Chondrocyte (in vitro differentiated cells): ENCODE measurements at places on chromosomes 4 and X. TPM values are rescaled to one million over a fixed set of nuclear protein-coding genes. Genes with fewer than 3 reads are reported as not detected.

Gene STBD1
- total RNA-seq: 3.6 to 15.0 TPM (median 12.9 TPM) in 3 replicates

Gene FRAS1
- 6.8 to 18.9 TPM (median 18.0 TPM) in 3 replicates for total RNA-seq

DNA sequence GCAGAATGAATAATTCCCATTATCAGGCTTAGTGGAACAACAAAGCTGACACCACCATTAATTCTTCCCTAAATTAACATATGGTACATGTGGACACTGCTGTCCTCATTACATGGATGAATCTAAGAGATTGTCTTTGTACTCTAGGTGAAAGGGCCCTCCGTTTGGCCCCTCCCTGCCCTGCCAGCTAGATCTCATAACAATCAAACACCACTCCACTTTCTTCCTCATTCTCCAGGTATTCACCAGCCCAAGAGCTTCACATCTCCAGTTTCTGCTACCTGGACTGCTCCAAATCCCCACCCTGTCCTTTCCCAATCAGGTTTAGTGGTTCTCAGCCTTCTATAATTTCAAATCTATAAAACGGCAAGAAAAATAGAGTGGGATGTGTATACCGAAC is 3.8 kb downstream of the HSD17B11 start:
- no peak overlapping the region for H3K27ac ChIP-seq
- H3K4me1 ChIP-seq: peaks cover 26% of the 10 kb centered on the region
- no peaks in the 10 kb centered on the region for H3K36me3 ChIP-seq
- no peak for DNase-seq
- H3K4me3 ChIP-seq: no peak overlapping the region

- no peak for DNase-seq
- peaks cover 6% of the 10 kb centered on the region for H3K27me3 ChIP-seq
- H3K27ac ChIP-seq: no peak overlapping the region
- no peaks in the 10 kb centered on the region for H3K36me3 ChIP-seq
Observed at GRCh38 chr4:40583850-40584439, 45.7 kb downstream of the RBM47 start.

GRCh38 chr4:145278341-145279121 is 98.1 kb upstream of the OTUD4 start:
- no peak overlapping the region for H3K4me3 ChIP-seq
- DNase-seq: no peak
- H3K4me1 ChIP-seq: peaks cover 17% of the 10 kb centered on the region

GRCh38 chr4:77028246-77028645 is 47.5 kb downstream of the CCNI start:
- peak overlapping the region; percentile 60 for H3K27ac ChIP-seq
- no peaks in the 10 kb centered on the region for H3K27me3 ChIP-seq
- peaks cover 36% of the 10 kb centered on the region for H3K4me1 ChIP-seq

- peaks cover 36% of the 10 kb centered on the region for H3K36me3 ChIP-seq
- H3K27me3 ChIP-seq: no peaks in the 10 kb centered on the region
- no peaks in the 10 kb centered on the region for H3K4me1 ChIP-seq
- no peak overlapping the region for H3K27ac ChIP-seq
- DNase-seq: no peak
Observed at GRCh38 chr4:5798462-5798861, 87.5 kb downstream of the EVC start.

Gene PLXNB3
- total RNA-seq: 8.5 to 36.3 TPM (median 34.8 TPM) in 3 replicates

Gene LEF1
- 2.8 to 4.6 TPM (median 3.1 TPM) in 3 replicates for total RNA-seq

DNA sequence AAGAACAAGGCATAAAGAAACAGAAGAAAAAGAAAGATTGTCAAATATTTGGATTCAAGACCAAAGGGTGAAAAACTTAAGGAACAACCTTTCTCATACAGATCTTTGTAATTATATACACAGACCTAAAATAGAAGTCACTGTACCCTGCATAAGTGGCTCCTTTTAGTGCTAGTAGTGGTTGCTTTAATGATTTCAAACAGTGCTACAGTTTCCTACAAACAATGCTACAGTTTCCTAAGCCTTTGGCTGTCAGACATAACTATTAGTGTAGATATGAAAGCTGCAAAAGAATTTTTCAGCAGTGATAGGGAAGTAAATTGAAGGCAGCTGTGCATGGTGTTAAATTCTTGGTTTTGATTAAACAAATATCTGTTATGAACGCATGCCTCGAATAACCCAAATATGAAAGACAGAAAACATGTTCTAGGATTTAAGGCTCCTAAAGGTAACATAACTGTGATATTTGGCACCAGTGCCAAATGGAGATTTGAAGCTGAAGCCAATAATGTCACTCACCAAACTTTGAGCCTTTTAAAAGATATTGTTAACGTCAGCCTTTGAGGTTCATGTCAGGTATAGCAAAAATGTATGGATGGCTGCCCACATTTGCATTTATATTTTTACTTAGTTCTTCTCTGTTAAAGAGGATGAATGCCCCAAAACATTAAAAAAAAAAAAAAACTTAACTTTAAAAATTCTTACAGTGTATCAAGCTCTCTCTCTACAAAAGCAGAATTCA is 36.6 kb downstream of the SMARCAD1 start:
- H3K27ac ChIP-seq: no peak overlapping the region
- no peak overlapping the region for H3K4me3 ChIP-seq
- DNase-seq: no peak

DNA sequence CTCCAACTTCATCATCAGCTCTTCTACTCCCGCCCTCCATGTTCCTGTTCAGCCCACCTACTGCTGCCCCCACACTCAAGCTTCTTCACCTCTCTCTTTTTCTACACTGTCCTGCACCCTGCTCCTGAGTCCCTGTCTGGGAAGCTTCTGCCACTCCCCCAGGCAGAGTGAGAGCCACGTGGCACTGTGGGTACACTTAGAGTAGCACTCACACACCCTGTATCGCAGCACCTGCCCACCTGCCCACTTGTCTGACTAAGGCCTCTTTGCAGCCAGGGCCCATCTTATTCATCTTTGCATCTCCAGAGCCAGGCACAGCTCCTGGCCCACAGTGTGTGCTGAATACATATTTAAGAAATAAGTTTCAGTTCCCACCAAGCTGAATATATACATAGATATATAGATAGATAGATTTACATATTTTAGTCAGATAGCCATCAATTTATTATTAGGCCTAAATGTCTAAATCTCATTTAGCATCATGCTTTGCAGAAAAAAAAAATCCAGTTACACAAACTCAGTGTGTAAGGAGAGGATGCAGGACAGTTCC is 24.9 kb downstream of the CCDC149 start:
- no peak overlapping the region for H3K4me3 ChIP-seq
- no peak overlapping the region for H3K27ac ChIP-seq
- no peaks in the 10 kb centered on the region for H3K27me3 ChIP-seq
- no peak for DNase-seq
- H3K4me1 ChIP-seq: peaks cover 9% of the 10 kb centered on the region

GRCh38 chr4:32010221-32010620 is 1290.1 kb downstream of the PCDH7 start:
- H3K27me3 ChIP-seq: no peaks in the 10 kb centered on the region
- H3K4me1 ChIP-seq: no peaks in the 10 kb centered on the region
- no peak overlapping the region for H3K4me3 ChIP-seq
- no peaks in the 10 kb centered on the region for H3K36me3 ChIP-seq
- H3K27ac ChIP-seq: no peak overlapping the region
